ENCODE measurements at places on chromosomes 12 and 14.

DNA sequence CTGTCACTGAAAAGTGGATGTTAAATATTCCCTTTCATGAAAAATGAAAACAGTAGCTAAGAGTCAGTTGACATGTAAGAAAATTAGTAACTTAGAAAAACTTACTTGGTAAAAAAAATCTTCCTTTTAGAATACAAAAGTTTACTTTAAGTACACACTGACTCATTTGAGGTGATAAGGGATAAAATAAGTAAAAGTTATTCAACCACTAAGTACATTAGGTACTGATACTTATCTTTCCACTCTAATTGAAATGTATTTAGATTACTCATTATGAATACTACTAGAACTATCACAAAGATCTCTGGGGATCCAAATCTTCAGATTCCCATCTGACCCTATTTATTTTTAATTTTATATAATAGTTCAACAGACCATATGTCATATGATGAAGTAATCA is 12.2 kb downstream of the SYCP3 start:
- no peak for DNase-seq

DNA sequence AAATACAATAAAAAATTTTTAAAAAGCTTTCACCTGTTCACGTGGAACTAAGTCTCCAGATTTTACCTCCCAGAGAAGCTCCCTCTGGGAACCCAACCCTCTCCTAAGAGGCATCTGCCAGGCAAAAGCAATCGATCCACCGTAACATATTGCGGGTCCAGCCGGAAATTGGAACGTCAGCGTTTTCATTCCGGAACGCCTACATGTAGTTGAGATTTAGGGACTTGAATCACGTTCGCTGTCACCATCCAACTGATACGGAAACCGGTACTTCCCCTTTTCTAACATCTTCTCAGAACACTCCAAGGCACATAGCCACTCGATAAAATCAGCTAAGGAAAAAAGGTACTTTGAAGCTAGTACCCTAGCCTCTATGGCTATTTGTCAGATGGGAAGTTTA is 70.3 kb downstream of the COX16 start:
- DNase-seq, result no peak

- no peak for DNase-seq
These were observed 181.5 kb downstream of the VRK1 start for GRCh38 chr14:96978525-96979272.

DNA sequence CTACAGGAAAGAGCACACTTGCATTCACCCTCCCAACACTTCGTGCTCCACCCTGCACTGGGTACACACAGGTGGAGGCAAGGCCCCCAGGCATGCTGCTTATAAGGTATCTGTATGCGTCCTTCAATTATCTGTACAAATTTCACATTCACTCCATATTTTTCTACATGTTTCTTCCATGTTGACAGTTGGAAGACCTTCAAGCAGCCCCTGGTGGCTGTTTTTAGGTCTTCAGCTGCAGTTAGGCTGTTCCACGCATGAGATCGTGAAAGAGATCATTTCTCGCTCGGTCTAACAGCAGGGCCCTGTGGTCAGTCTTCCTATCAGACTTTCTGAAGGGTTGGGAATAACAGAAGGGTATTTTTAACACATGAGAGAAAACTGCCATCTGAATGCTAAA is 47.1 kb downstream of the PLXNC1 start:
- DNase-seq, result no peak

DNA sequence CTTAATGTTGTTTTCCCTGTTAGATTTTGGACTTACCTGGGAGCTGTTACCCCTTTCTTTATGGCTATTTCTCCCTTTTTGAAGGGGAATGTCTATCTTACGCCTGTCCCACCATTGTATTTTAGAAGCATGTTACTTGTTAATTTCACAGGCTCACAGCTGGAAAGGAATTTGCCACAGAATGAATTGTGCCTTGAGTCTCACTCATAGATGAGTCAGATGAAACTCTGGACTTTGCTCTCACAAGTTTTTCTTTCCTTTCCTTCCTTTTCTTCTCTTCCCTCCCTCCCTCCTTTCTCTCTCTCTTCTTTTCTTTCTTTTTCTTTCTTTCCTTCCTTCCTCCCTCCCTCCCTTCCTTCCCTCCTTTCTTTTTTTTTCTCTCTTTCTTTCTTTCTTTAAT is 9.3 kb upstream of the ATF7IP start:
- no peak for DNase-seq

DNA sequence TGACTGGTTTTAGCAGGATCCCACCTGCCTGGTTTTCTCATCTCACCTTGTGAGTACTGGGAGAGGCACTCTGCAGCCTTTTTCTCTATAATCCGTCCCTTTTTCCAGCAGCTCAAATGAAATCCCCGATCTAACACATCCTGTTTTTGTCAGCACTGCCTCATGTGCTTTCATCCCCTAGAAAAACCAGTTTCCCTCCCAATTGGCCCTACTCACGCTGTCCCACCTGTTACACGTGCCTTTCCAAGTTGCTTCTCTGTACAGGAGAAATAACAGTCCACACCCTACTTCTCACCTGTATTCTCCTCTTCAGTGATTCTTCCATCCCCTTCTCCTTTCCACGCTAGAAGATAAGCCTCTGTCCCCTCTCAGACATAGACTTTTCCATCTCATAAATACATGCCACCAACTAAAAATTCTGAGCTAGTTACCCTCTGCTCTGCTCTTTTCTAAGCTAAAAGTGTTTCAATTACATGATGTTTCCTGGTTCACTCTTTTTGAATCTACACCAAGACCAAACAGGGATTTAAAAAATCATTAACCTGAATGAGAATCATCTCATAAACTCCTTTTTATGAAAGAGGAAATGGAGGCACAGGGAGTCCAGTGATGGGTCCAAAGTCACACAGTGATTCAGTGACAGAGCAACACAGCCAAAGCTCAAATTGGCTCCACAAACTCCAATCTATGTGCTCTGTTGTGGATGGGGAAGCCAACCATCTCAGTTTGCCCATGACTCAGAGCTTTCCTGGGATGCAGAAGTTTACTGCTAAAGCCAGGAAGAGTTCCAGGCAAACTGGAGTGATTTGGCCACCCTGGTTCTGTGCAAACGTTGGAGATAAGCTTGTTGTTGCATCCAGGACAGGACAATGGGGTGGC is 240.0 kb upstream of the TMEM132C start:
- no peak for DNase-seq

GRCh38 chr14:48504921-48505320 is 829.5 kb upstream of the MDGA2 start:
- no peak for DNase-seq

DNA sequence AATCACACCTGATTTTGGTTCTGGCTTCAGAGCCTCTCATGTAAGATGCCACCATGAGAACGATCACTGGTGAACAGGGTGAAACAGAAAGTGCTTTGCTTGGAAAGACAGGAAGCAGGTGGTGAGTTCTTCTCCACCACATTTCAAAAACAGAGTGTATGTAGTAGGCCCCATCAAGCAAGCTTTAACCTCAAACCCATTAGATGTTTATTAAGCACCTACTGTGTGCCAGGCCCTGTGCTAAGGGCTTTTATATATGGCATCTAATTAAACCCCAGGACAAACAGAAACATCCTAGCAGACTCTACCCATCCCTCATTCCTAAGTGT is 47.8 kb upstream of the MED13L start:
- DNase-seq, result no peak

GRCh38 chr14:100577986-100578431 is 9.2 kb downstream of the BEGAIN start:
- DNase-seq, result no peak

DNA sequence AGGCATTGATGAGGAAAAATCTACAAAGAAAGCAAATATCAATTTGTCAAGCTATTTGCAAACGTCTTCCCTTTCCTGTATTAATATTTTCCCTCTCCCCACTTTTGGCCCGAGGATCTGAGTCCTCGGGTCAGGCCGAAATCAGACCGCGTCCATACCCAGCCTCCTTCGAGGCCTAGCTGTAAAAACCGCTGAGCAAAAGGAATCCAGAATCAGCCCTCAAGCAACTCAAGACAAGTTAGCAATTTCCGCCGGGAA is 353 bp upstream of the MAPK1IP1L start:
- DNase-seq, result no peak

DNA sequence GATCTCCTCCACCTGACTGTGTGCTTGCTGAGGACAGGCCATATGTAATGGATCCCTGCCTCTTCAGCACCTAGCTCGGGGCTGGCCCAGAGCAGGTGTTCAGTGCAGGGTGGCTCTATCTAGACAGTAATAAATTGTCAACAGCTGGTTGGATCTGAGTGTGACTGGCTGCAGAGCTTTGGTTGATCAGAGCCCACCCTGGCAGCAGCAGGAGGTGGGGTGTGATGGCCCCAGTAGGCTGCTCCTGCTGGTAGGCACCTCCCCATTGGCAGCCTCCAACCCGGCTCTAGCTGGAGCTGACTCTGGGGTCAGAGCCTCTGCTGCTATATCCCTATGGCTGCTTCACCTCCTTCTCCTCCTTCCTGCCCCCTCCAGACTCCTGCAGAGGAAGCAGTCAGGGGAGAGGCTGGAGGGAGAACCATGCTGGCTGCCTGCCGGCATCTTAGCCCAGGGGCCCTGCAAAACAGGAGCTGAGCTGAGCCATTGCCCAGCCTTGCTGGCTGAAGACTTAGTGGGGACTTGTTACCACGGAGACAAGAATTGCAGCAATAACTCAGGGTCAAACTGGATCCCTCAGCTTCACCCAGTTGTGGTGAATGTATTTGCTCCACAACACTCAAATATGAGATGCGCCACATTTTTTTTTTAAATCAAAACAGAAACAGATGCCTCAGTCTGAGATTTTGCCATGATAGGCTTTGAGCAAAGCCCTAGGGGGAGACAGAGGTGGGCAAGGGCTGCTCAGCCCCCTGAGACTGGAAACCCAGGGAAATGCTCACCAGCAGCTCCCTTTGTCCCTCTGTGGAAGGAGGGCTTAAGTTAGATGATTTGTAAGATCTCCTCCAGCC is 22.2 kb downstream of the TMEM63C start:
- DNase-seq, result no peak

DNA sequence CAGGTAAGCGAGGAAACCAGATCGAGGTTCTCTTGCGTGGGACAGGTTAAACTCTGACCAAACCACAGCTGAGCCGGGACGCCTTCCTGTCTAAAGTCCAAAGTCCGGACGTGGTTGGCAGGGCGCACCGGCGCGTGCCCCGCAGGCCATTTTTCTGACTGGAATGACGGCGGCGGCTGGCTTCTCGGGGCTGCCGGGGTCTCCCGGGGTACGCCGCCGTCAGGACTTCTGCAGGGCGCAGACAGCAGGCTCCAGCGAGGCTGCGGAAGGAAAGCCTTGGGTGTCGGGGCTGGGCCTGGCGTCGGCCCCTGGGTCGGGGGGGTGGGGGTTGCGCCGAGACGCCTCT is 32.8 kb downstream of the MIA2 start:
- peak; percentile 18 for DNase-seq

GRCh38 chr14:106201376-106201775 is 675.0 kb downstream of the TMEM121 start:
- no peak for DNase-seq

GRCh38 chr14:35699791-35700444 is 109.2 kb downstream of the RALGAPA1 start:
- DNase-seq, result no peak

DNA sequence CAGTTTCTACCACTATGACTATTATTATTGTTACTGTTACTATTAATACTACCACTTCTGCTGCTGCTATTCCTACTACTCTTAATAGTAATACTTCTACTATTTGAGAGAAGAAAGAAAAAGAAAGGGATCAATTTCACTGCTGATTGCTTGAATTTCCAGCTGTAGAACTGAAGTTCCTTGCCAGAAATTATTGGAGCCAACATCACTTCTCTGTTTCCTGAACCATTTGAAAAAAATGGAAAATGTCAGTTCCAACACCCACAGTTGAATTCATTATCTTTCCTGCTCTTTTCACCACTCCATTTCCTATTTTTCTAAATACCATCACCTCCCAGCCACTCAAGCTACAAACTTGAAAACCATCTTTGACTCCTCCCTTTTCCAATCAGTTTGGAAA is 54.1 kb upstream of the PIK3C2G start:
- DNase-seq, result no peak

DNA sequence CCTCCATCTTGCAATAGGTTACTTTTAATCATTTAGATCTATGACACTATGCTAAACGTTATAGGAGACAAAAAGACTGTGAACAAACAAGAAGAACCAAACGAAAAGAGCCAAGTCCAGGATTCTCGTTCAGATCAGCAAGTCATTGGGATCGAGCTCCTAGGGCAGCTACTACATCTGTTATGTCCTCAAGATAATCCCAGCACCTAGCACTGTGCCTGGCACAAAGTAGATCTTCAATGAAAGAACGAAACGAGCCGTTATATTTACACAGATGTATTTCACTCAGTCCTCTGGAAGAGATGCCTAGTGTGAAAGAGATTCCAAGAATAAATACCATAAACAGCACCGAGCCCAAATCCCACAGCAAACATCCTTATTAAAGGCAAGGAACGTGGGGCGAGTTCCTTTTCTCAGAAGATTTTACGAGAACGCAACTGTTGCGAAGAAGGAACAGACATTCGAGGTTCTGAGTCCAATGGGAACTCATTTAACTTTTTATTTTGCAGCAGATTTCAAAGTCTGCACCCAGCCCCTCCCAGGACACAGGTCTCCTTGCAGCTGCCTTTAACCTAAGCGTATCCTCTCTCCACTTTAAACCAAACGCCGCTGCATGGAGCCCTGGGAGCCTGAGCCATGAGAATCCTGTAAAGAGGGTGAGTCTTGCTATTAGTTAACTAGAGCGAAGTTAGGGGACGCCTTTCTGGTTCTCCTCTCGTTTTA is 544 bp upstream of the TDP1 start:
- peak; percentile 17 for DNase-seq

DNA sequence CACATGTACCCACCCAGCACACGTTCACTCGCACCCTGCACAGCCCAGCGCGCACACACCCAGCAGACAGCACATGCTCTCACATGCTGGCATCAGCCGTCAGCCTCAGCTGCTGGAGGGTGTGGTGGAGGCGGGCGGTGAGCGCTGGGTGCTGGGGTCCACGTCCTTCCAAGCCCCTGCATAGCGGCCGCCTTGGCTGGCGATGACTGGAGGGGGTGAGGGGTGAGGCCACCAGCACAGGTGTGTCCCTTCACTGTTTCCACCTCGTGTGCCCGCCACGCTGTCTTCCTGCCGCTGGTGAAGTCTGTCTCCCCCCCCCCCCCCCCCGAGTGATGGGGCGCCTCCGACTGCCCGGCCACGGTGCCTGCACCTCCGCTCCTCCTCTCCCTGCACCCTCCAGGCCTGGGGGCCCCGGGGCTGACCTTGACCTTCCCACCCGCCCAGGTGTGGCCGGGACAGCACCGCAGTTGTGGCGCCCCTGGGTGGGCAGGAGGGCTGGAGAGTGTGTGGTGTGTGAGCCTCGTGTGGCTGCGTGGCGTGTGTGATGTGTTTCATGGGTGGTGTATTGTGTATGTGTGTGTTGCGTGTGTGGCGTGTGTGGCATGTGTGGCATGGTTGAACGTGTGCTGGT is 37.4 kb downstream of the NOC4L start:
- no peak for DNase-seq

GRCh38 chr12:15650399-15651128 is 138.6 kb downstream of the EPS8 start:
- no peak for DNase-seq
